ENCODE measurements at places on chromosomes 5 and 9.

GRCh38 chr5:100188778-100189177 is 346.4 kb upstream of the FAM174A start:
- DNase-seq: no peak

- DNase-seq: no peak
These were observed 74.1 kb upstream of the CCL21 start for GRCh38 chr9:34783951-34784487.

DNA sequence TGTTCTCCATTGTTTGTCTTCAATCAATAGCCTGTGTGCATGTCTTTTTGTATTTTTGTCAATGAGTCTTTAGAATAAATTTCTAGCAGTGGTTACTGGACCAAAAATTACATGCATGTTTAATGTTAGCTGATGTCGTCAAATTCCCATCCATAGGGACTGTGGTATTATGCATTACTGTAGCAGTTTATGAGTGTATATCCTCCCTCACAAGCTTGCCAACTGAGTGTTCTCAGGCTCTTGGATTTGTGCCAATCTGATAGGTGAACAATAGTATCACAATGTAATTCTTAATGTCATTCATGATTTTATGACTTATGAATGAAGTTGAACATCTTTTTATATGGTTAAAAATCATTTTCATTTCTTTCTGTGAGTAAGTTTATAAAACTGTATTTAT is 13.0 kb downstream of the SNX24 start:
- DNase-seq: peak; percentile 51

GRCh38 chr5:74422030-74422429 is 218.5 kb downstream of the ENC1 start:
- no peak for DNase-seq

- DNase-seq: no peak
These were observed 198.7 kb downstream of the CHSY3 start for GRCh38 chr5:130102960-130103359.

- DNase-seq: no peak
These were observed 2.6 kb downstream of the STRBP start for GRCh38 chr9:123265833-123266232.

DNA sequence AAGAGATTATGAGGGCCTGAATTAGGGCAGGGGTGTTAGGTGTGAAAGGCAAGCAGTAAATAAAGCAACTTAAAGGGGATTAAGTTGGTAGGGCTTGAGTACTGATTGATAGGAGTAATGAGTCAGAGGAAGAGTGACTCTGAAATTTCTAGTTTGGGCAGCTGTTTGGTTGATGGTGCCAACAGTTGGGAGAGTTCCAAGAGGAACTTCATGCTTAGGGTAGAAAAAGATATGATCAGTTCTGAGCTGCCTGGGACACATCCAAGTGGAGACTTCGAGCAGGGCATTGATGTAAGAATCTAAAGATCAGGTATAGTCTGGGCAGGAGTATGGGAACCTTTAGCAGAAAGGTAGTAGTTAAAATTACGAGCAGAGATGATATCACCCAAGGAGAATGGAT is 10.2 kb downstream of the MAMDC2 start:
- peak; percentile 66 for DNase-seq

DNA sequence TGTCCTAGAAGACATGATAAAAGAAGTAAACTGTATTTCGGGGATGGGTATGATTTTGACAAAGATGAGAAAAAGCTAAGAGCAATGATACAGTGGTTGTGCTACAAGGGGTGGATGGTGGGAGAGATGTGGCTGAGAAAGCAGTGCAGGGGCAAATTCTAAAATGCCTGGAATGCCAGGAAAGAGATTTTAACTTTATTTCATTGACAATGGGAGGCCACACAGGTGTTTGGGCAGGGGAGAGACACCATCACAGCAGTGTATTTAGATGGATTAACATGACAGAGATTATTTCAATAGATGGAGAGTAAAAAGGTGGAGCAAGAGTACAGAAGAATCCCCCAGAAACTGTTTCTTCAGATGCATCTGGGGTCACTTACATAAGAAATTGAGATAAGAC is 71.2 kb downstream of the MAMDC2 start:
- no peak for DNase-seq

GRCh38 chr5:33091571-33092363 is 349.0 kb upstream of the TARS1 start:
- no peak for DNase-seq

- DNase-seq: no peak
These were observed 81.2 kb downstream of the CAMSAP1 start for GRCh38 chr9:135826188-135826545.

- DNase-seq: no peak
These were observed 29.7 kb upstream of the SMIM32 start for GRCh38 chr5:136222580-136223235.

- DNase-seq: peak; percentile 65
These were observed 1.3 kb downstream of the SH3RF2 start for GRCh38 chr5:145937432-145938250.

DNA sequence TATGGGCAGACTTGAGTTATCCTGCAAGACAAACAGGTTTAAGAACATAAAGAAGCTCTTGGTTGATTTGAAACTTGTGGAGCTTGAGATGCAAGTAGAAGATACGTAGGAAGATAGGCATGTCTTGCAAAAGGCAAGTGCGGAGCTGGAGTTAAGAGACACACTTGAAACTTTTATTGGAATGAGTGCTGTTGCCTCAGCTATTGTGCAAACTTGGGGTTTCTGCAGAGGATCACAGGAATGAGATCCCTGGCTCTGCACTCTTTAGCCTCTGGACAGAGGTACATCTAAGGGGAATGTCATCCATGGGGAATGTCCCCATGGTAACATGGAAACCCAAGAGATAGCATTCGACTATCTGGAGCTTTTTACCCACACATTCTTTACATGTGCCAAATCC is 121.1 kb downstream of the ADCY2 start:
- DNase-seq: no peak

- no peak for DNase-seq
These were observed 8.3 kb downstream of the DOLPP1 start for GRCh38 chr9:129089246-129089645.

- no peak for DNase-seq
These were observed 873 bp downstream of the C9orf50 start for GRCh38 chr9:129619787-129620668.

DNA sequence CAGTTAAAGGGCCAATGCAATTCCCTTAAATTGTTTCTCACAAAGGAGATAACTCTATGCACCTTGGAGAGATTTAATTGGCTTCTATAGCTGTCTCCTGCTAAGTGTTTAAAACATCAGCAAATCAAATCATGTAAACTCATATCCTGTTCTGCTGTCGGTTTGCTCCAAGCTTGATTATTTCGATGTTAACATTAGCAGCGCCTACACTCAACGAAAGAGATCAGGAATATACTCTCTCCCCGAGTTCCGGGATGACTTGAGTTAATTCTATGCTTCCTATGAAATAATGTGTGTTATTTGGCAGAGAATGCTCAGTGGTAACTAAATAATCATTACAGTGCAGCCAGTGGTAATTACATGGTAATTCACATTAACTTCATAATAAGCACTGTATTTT is 338.6 kb downstream of the EBF1 start:
- no peak for DNase-seq

DNA sequence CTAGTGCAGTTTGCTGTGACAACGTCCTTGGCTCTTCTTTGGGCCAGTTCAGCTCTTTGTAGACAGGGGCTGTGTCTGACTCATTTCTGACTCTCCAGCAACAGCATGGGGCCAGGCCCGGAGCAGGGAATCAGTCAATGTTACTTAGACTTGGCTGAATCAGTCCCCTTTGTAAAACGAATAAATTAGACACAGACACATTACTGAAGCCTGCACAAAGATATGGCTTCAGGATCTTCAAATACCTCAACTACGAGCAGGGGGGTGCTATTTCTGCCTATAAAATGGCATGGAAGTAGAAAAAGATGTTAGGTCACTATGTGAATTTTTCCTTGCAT is 204.7 kb downstream of the TTLL11 start:
- DNase-seq: no peak

GRCh38 chr5:33824516-33825195 is 67.1 kb downstream of the ADAMTS12 start:
- DNase-seq: no peak

DNA sequence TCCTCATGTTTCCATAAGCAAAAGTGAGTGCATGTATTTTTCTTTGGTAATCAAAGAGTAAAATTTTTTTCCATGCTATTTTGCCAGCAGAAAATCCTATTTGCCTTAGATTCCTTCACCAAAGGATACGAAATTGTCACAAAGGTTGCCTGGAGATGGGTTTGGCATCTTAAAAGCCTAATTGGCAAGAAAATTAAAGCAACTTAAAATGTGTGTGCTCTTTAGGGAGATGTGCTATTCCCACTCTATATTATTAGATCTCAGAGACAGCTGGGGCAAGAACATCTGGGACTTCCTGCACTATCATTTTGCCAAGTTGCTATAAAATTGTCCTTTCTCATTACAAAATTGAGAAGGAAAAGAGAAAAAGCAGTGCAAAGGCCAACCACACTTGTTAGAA is 146.1 kb downstream of the PLCXD3 start:
- DNase-seq: no peak

DNA sequence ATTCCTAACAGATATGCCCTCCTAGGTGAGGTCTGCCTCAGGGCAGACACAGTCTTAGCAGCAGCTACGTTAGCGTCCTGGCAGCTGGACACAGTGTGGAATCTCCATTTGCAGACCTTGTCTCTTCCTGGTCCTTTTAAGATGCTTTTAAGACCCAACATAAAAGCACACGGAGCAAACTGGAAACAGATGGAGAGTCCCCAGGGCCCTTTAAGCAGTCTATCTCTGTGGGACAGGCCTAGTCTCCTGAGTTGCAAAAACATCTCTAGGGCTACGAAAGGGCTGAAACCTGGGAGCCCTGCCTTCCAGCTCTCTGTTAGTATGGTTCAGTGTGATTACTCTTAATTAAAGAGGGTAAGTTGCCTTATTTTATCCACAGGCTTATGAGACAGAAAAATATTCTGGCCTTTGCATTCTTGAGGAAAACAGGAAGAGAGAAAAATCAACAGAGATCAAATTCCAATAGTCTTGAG is 66.0 kb upstream of the GNA14 start:
- DNase-seq: no peak

GRCh38 chr9:93466416-93467061 is 13.2 kb upstream of the FAM120AOS start:
- no peak for DNase-seq

GRCh38 chr5:21856987-21857386 is 996.2 kb downstream of the CDH12 start:
- no peak for DNase-seq

GRCh38 chr9:117334101-117334500 is 80.8 kb downstream of the ASTN2 start:
- no peak for DNase-seq

DNA sequence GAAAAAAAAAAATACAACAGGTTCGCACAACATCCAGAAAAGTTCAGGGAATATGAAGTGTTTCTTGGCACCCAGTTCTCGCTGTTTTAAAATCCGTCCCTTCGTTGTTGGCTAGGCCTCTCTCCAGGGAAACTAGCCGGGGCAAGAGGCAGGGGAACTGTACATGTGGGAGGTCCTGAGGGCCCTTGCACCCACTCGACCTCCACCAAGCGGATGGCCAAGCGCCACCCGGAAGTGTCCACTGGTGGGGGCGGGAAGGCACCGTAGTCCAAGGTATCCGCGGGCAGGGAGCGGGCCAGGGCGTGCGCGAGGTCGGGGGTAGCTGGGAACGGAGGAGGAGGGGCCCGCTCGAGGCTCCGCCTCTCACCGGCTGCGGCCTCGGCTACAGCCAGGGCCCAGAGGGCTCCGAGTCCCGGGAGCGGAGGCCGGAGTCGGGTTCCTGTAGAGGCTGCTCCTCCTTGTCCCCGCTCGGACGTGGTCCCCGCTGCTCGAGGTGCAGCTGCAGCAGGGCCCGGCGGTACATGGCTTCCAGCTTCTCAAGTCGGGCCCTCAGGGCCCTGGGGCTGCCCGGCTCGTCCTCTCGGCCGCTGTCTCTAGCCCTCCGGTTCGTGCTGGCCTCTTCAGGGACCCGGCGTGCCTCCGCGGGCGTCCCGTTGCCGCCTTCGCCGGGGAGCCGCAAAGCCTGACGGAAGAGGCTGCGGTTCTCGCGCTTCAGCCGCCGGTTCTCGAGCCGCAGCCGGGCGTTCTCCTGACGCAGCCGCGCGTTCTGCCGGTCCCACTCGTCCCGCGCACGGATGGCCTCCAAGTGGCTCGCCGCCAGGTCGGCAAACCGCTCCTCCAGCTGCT is 720 bp downstream of the TUSC1 start:
- DNase-seq: no peak

DNA sequence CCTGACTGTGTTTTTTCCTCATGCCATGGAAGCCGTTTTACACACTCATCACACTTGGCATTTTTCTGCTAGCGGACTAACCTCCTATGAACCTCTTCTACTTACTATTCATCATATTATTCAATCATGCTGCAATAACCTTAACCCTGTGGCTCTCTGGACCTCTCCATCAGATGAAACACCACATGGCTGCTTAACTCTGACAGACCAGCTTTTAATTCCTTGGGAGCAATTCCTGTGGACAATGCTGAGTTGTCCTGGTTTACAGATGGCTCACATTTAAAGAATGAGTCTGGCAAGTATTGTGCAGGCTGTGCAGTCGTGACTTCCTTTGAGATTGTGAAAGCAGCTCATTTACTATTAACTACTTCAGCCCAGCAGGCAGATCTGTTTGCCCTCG is 9.0 kb downstream of the OR1J1 start:
- DNase-seq: no peak

DNA sequence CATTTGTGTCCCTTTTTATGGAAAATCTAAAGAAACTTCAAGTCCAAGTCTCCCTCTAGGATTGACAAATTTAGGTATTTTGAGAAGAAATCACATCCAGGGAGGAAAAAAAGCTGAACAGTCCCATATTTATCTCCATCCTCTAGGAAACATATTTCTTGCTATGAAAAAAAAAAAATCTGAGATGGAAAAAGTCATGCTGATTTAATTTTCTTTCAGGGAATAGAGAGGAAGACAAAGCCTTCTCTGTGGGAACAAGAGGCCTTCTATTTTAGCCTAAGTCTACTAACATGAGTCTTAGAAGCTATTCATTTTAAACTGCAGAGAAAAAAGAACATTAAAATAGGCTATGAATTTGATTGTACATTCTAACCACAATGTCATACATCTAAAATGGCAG is 63.1 kb upstream of the CDK5RAP2 start:
- no peak for DNase-seq

- no peak for DNase-seq
These were observed 18.7 kb upstream of the DCAF12 start for GRCh38 chr9:34145165-34145564.

- no peak for DNase-seq
These were observed 72.5 kb upstream of the RASA1 start for GRCh38 chr5:87195104-87195591.

Data from epithelial cell of prostate (primary cell).